ENCODE measurements at places on chromosomes 5 and 9. TPM values are rescaled to one million over a fixed set of nuclear protein-coding genes. Genes with fewer than 3 reads are reported as not detected.

The TYRP1 gene
- total RNA-seq: 1.9 TPM

- peak; percentile 72 for DNase-seq
Observed at GRCh38 chr9:72292874-72293607, 72.0 kb downstream of the ZFAND5 start.

The LOX gene
- total RNA-seq: 7.5 TPM

The ADAMTS6 gene
- 1.3 TPM for total RNA-seq

- DNase-seq: no peak
Observed at GRCh38 chr5:181241393-181241975, 2.2 kb downstream of the RACK1 start.
